ENCODE measurements at places on chromosomes 2 and 18.

DNA sequence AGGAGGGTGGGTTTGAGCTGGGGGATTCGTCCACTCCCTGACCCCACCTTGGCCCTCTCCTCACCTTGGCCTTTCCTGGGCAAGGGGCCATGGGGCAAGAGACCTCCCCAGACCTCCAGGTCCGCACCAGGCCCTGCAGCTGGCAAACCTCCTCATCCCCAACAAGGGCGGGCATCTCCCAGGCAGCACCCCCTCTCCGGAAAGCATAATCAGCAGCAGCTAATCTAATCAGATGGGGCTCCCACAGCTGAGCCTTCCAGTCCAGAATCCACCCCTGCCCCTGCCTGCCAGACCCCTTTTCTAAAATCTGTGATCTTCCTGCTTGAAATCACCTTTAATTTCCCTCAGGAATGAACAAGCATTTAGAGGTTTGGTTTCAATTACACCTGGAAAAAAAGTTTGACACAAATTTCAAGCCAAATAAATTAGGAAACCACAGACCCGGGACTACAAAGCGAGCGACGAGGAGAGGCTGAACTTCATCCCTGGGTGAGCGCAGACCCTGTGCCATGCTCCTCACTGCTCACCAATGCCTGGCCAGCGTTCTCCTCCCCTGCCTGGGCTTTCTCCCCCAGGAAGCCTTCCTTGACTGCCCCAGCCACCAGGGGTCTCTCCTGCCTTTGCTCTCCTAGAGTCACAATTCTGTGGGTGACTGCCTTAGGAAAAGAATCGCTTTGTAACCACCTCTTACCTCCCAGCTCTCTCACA lies 143.0 kb upstream of the MYCN start:
- no peak for DNase-seq

GRCh38 chr2:177721818-177722567 lies 329.4 kb downstream of the AGPS start:
- DNase-seq: no peak

GRCh38 chr2:25184254-25184653 lies 15.9 kb upstream of the POMC start:
- DNase-seq: no peak

DNA sequence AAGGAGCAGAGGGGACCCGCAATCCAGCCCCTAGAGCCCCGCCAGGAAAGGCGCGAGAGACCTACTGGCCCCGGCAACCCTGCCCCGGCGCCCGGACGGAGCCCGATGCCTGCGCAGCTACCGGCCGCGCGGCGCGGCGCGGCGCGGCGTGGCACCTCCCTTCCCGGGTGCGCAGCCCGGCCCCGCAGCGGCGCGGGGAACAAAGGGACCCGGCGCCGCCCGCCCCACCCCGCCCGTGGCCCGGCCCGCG lies 307 bp downstream of the CDH2 start:
- DNase-seq: no peak

GRCh38 chr2:6445156-6445555 lies 420.6 kb downstream of the CMPK2 start:
- DNase-seq: no peak

- no peak for DNase-seq
Observed at GRCh38 chr2:145792745-145793144, 1272.8 kb upstream of the ZEB2 start.

- DNase-seq: no peak
Observed at GRCh38 chr2:226140594-226140993, 659.0 kb downstream of the IRS1 start.

- peak; percentile 65 for DNase-seq
Observed at GRCh38 chr18:42141439-42141838, 186.4 kb downstream of the PIK3C3 start.

GRCh38 chr2:221467610-221468009 lies 104.5 kb downstream of the EPHA4 start:
- DNase-seq: no peak

- DNase-seq: no peak
Observed at GRCh38 chr2:55776479-55776878, 82.8 kb upstream of the PNPT1 start.

All from OCI-M1 (cell line).